ENCODE measurements at places on chromosomes 4 and X.

GRCh38 chr4:121900132-121900983, 30.1 kb upstream of the BBS7 start:
- DNase-seq, result peak; percentile 11

DNA sequence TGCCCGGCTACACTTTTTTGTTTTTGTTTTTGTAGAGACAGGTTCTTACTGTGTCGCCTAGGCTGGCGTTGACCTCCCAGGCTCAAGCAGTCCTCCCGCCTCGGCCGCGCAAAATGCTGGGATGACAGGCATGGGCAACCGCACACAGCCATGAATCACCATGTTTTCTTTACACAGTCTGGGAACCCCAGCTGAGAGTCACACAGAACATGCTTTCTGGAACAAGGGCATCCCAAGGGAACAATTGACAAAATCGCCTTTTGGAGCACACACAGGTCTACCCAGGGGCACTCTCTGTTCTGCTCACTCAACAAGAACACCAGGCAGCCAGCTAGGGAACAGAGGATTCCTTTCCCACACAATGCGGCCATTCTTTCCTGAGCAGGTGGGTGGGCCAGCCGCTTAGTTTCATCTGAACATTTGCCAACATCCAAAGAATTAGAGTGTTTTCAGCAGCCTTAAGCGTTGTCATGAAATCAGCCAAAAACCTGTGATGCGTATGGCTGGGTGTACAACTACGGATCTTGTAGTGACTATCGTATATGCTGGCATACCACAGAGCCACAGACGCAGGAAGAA, 15.7 kb downstream of the PRKX start:
- no peak for DNase-seq

GRCh38 chr4:83209419-83209818, 75.2 kb downstream of the COQ2 start:
- no peak for DNase-seq

- no peak for DNase-seq
Measured at GRCh38 chr4:5018096-5018495, 1.2 kb downstream of the CYTL1 start.

DNA sequence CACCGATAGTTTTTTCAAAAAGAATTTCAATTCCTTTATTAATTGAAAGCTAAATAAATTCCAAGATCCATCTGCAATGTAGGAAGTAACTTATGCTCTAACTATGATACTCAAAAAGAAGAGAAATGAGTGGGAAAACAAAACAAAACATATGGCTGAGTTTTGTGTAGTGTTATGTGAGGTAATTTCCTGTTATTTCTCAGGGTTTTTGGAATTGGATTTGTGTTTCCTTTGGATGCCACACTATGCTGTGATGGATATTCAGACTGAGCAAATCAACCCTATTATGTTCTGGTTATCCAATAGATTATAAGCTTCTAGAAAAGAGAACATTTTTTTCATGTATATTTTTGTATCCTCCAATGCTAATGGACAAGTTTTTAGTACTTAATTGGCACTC, 73.4 kb upstream of the RAPGEF2 start:
- no peak for DNase-seq

DNA sequence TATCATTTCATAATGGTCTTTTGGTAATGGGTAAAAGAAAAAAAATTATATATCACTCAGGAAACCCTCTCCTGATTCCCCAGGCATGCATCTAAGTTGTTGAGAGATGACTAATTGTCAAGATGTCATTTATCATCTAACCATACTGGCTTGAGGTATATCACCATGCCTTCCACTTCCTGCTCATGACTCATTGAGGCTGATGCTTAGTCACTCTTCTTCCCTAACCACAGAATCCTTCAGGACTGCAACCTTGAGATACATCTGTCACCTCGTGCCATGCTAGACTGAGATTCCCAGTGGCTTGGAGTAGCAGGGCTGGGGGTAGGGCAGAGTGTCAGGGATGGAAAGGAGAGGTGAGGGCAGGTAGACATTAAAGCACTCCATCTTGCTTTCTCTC, 782.5 kb upstream of the INTU start:
- DNase-seq, result peak; percentile 98

- DNase-seq, result no peak
Measured at GRCh38 chr4:168534535-168534934, 37.7 kb downstream of the PALLD start.

- DNase-seq, result no peak
Measured at GRCh38 chr4:38965866-38966265, 66.3 kb downstream of the TMEM156 start.

GRCh38 chrX:56762707-56763555, 33.9 kb downstream of the NBDY start:
- no peak for DNase-seq

DNA sequence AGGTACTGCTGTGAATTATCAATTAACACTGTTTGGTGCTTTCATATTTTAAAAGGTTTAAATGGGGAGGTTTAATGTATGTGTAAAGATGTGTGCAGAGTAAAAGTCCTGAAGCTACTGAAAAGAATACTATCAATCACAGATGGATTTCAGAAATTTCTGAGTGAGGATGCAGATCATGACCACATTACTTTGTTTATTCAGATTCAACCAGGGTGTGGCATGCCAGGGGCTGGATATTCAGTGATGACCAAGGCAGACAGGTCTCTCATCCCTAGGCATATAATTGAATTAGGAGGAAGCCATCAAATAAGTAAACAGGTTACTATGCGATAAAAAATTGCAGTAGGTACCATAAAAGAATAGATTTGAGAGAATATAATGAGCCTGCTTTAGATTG, 28.0 kb upstream of the ANKRD50 start:
- DNase-seq, result no peak
